ENCODE measurements at places on chromosomes 6 and 20.

- peak; percentile 47 for DNase-seq
These were observed 77.5 kb downstream of the ATXN1 start for GRCh38 chr6:16683641-16684194.

DNA sequence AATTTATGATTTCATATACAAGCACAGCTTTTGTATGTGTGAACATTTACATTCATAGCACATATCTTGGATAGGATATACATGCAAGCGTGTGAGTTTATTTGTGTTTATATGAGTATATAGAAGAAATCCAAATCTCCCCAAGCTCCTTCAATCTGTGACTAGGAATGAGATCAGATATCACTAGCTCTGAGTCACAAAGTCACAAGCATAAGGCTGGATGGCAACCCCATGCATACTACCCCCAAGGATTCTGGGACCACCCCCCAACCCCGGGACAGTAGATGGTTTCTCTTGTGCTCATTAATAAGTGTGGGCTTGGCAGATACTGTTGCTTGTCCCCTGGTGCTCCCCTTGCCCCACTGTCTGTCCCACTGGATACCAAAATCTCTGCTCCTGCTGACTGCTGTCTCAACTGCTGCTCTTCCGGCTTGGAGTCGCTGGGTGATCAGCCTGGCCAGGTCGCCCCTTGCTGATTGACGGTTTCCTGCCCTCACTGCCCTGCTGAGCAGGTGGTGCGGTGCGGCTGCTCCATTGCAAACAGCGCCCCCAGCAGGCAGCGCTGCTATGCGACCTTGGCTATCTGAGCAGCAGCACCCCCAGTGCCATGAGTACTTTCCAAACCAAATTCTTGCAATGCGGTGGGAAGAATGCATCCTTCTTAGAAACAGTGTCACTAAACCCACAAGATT lies 279.4 kb downstream of the CD83 start:
- DNase-seq, result peak; percentile 7

DNA sequence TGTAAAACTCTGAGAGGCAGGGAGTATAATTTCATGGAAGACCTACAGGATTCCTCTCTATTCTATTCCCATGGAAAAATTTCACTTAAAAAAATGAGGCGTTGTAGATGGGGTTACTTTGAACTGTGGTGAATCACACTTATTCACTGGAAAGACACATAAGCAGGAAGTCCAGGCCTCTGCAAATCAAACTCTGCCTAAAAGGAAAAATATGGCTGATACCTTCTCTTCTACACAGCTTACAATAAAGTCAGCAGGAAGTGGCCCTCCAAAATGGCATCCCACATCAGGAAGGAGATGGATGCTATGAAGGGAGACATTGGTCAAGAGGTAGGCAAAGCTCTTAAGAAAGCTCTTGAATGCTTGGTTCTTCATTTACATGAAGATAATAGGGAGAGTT lies 115.9 kb downstream of the FYN start:
- no peak for DNase-seq

GRCh38 chr6:81750200-81750599 lies 2.3 kb downstream of the TENT5A start:
- DNase-seq, result no peak

GRCh38 chr6:5851261-5851757 lies 155.4 kb downstream of the NRN1 start:
- no peak for DNase-seq

- no peak for DNase-seq
These were observed 49.9 kb downstream of the TGM2 start for GRCh38 chr20:38115205-38115604.

DNA sequence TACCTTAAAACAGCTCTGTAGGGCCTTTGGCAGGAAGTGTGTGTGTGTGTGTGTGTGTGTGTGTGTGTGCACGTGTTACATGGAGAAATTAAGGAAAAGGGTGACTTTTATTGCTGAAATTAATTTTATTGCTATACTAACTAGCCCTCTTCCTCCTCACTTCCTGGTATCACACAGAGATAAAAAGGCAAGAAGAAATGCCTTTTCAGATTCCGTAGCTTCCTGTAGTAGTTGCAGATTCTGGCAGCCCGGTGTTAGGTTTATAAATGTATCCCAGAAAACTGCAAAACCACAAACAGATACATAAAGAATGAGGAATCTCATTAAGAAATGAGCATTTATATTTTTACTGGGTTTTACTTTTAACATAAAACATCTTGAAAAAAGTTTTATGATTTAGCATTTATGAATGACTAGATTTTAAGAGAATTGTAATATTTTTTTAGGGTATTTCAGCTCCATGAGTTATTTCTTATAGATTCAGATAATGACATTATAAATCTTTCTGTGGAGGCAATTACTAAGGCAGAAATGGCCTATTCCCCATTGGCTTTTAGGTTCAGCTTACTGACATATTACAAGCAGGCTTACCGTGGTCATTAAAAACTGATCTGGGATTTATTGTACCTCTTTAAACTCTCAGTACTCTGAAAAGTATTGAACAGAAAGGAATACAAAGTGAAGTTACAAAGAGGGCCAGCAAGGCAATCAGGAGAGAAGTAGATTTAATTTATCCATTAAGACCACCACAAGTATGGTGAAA lies 249.1 kb upstream of the TSHZ2 start:
- DNase-seq, result no peak

DNA sequence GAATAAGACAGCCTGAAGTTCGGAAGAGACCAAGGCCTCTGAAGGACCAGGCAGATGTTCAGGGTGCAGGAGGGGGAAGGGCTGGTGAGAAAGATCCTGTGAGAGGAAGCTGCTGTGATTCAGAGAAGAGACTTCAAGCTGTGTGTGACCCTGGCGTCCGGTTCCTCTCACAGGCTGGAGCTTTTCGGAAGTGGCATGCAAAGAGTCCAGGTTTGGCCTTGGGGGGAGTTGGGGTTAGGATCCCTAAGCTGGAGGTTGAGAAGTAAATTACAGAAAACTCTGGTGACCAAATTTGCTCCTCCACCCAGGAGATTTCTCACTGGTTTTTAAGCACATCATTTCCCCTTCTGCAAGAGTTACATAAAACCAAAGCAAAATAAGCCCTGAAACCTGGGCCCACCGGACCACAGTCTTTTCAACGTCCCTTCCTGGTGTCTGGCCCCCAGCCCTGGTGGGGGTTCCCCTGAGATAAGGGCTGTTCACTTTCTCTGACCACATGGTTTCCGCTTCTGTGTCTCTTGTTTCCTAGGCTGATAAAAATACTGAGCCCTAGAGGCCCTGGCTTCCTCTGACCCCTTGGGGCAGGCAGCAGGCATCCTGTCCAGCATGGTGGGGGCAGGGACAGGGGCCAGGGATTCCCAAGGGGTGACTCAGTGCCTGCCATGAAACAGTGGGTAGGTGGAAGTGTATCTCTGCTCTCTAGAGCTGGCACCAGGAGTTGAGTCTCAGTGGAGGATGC lies 12.0 kb upstream of the LTA start:
- no peak for DNase-seq

DNA sequence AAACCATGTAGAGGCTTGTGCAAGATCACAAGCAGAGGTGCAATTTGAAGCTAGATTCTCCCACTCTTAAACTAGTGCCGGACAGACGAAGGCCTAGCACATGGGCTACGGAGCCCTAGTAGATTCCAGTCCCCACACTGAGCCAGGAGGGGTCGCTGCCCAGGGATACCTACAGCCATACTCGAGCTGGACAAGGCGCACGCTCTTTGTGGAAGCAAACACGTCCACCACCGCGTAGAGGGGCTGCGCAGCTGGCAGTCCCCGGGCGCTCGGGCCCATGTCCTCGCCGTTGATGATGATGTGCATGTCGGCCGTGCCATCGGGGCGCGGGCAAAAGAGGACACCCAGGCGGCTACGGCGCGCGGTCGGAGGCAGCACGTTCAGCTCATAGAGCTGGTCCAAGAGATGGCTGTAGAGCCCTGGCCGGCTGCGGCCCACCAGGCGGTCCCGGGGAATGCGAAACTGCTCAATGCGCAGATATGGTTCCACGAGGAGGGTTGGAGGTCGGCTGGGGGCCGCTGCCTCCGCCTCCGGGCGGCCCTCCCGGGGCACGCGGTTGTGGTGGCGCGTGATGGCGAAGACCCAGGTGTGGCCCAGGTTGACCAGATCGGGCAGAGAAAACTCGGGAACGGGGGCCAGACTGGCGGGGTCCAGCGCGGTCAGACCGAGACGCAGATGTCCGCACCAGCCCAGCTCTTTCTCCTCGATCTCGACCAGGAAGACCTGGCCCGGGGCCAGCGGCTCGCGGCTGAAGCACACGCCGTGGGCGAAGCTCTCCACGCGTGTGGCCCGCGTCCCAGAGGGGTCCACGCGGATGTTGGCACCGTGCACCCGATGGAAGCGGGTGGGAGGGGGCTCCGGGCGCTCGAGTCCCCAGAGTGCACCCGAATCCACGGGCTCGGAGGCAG lies 677 bp downstream of the NEURL2 start:
- DNase-seq, result peak; percentile 39

DNA sequence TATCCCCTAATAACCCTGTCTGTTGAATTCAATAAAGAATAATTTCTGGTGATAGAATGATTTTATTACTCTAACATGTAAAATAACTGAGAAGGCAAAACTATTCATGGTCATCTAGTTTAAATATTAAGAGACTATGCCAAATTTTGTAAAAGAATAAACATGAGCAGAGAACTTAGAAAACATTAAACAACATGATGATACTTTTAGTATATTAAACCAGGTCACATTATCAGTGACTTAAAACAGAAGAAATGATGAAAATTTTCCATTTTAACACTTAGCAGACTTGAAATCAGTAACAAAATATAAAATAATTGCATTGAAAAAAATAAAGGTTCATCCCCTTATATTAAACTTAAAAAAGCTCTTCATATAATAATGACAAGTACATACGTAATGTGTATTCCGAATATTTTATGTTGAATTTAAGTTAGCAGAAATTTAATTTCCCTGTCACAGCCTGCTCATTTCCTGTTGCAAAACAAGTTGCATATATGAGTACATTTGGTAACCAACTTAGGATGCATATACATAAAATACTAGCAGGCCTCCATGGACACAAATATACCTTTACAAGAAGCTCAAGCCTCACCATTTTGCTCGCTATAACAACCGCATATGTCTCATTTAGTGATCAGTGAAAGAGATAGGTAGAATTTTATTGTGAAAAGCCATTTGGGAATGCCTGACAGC lies 40.6 kb downstream of the DTNBP1 start:
- no peak for DNase-seq

GRCh38 chr20:62239278-62239879 lies 1.1 kb downstream of the OSBPL2 start:
- DNase-seq, result no peak

GRCh38 chr20:24617080-24617432 lies 147.6 kb downstream of the SYNDIG1 start:
- DNase-seq, result no peak

- no peak for DNase-seq
These were observed 901 bp downstream of the CEP57L1 start for GRCh38 chr6:109096208-109096607.

DNA sequence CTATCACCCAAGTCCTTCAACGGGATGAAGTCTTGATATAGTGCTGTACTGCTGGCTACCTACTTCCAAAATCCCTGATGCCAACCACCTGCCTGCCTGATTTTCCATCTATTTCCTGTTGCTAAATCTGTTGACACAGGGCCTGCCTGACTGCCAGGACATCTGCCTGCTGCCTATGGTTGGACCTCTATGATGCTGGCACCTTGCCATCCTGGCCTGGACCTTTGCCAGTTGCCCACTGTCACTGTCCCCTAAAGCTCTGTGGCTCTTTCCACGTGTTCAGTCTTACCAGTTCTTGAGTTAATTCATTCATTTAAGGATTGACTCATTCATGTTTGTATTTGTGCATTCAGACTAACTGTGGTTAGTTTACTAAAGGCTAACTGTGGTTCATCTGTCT lies 9.2 kb upstream of the RGS17 start:
- no peak for DNase-seq

DNA sequence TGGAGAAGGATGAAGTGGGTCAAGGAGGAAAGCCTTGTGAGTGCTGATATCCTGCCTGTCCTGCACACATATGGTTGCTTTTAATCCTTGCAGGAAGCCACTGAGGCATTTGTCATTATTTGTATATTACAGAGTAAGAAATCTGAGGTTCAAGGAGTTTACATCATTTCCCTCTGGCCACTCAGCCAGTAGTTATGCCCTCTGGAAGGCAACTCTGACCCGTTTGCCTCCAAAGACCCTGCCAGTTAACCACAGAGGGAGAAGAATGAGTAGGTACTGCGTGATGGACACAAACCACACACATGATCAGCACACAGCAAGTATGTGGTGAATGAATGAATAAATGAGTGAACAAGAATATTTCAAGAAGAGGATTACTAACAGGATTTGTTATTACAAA lies 7.9 kb upstream of the FAM210B start:
- DNase-seq, result no peak

DNA sequence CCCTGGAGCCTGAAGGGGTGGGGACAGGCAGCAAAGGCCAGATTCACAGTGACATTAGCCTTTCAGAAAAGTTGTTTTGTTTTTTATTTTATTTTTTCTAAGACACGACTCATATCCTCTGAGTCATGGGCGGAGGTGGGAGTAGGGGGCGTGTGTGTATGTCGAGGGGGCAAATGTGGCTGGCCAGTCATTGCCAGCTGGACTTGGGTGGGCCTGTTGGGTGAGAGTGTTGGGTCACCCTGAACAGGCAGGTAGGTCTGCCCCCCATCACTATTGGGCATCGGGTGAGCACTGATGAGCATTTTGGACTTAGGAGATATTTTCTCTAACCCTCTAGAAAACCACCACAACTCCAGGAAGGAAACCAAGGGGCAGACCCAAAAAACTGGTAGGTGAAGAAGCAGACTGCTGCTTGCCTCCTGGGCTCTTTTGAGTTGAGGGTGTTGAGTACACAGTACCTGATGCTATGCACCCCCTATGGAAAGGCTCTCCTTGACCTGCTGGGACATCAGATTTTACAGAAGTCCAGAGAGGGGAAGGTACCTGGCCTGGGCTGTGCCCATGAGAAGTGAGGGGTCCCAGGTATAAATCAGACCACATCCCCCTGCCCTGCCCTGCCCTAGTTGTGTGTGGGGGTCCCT lies 5.6 kb downstream of the SMIM29 start:
- DNase-seq, result no peak

- no peak for DNase-seq
These were observed 27.5 kb upstream of the CEP85L start for GRCh38 chr6:118678866-118679265.

DNA sequence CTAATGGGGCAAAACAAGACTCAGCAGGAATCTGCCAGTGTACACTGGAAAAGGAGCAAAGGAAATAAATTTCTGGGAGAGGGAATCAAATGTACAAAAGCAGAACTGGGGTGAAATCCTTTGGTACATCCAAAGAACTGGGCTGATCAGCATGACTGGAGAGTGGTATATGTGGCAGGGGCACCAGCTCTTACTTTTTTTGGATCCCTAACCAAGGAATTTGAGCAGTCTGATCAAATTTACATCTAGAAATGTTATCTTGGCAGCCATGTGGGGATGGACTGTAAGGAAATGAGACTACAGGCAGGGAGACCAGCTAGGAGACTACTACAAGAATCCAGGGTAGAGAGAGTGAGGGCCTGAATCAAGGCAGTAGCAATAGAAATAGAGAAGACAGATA lies 1.2 kb upstream of the ZSCAN31 start:
- no peak for DNase-seq
